ENCODE measurements at places on chromosomes 7 and 10.

- no peak for DNase-seq
Observed at GRCh38 chr10:51770709-51771108, 71.3 kb upstream of the CSTF2T start.

DNA sequence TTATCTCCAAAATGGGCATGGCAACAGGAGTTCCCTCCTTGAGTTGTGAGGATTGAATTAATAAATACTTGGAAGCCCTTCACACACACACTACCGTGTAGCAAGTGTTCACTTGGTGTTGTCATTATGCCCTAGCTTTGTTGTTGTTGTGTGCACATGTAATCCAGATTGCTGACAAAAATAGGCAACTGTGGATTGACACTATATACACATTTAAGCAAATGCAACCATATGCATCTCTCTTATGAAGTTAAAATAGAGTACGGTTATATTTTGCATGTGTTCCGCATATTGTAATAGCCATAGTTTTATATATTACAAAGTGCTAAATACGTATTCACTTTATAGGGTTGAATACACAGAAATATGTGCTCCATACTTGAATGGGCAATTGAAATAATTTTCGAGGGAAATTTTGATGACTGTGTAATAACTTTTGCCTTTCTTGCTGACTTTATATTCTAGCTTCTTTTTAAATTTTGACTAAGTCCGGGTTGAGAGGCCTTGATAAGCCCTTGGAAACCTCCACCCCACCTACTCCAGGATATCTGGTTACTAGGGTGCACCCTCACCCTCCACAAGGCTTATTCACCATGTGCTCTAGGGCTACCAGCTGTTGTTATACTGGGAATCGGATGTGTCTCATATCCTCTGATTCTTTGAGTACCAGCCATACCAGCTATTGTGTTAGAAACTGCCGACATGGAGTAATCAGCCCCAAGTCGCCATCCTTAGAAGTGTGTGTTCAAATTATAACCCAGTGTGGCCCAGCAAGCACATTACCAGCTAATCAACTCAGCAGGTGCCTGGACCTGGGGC is 265.0 kb downstream of the CAMK1D start:
- no peak for DNase-seq

- no peak for DNase-seq
Observed at GRCh38 chr10:29183301-29183945, 105.4 kb upstream of the LYZL1 start.

- DNase-seq, result no peak
Observed at GRCh38 chr10:21991785-21992184, 11.7 kb downstream of the DNAJC1 start.

DNA sequence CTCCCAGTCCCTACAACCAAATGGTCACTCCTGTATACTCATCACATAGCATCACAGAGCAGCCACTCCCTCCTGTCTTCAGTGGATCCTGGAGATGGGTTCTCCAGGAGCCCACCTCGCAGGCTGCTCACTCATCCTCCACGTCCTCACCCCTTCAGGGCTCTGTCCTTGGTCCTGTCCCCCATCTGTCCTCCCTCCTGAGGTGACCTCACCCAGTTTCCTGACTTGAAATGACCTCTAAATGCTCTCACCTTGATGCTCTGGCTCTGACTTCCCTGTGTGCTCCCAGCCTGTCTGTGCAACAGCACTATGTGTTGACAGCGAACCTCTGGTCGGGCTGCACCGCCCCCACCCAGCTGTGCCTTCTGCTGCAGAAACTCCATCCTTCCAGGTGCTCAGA is 2.1 kb upstream of the PPP2R2D start:
- DNase-seq, result no peak

DNA sequence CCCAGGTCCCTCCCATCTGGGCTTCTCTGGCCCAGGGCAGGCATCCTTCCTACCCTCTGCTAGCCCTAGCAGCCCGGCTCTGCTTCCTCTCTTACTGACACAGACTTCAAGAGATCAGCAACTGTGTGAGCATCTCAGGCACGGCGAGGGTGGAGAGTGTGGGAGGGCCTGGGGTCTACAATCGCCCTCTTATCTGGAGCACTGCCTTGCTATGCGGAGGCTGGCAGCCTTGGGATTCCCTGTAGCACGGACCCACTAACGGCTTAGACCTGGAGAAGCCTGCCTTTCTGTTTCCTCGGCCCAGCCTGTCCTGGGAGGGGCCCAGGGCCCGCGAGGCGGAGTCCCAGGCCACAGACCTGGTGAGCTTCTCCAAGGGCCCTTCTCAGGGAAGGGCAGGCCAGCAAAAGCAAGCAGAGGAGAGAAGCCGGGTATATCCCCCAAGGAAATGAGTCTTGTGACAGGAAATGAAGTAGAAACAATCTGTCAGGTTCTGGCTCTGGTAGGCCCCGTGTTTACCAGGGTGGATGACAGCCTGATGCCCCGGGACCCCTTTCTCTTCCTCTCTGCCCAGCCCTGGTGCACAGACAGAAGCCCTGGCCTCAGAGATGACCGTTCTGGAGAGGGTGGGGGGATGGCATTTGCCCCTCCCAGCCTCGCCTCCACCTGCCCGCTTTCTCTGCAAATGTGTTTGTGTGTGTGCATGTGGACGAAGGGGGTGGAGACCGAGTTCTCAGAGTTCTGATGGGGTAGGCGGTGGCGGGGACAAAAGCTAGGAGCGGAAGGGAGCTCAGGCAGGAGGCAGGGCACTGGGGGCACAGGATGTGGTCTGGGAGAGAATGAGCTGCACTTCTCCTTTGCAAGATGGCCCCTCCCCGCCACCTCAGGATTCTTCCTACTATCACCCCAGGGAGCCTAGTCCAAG is 2.5 kb downstream of the LRCH4 start:
- DNase-seq, result peak; percentile 41

GRCh38 chr7:40810274-40810673 is 675.5 kb downstream of the SUGCT start:
- no peak for DNase-seq

GRCh38 chr7:2202361-2202761 is 30.4 kb downstream of the MAD1L1 start:
- no peak for DNase-seq

GRCh38 chr10:129622736-129623135 is 155.7 kb downstream of the MGMT start:
- DNase-seq, result no peak

- no peak for DNase-seq
Observed at GRCh38 chr7:135938086-135938485, 39.1 kb downstream of the MTPN start.

DNA sequence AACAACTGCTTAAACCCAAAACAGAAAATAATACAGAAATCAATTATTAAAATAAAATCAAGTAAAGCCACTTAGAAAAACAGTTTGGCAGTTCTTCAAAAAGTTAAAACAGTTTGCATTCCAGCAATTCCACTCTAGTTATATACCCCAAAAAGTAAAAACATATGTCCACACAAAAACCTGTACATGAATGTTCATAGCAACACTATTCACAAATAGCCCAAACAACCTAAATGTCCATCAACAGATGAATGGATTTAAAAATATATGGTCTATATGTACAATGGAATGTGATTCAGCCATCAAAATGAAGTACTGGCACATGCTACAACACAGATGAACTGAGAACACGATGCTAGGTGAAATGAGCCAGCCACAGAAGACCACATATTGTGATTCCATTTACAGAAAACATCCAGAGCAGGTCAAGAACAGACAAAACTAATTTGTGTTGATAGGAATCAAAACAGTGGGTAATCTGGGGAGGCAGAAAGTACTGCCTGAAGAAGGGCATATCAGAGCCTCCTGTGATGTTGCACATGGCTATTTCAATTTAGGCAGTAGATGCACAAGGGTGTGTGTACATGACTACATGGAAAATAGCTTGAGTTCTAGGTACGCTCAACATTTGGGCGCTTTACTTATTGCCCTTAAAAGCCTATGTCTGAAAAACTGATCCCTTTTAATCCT is 66.3 kb downstream of the CYTH3 start:
- no peak for DNase-seq

DNA sequence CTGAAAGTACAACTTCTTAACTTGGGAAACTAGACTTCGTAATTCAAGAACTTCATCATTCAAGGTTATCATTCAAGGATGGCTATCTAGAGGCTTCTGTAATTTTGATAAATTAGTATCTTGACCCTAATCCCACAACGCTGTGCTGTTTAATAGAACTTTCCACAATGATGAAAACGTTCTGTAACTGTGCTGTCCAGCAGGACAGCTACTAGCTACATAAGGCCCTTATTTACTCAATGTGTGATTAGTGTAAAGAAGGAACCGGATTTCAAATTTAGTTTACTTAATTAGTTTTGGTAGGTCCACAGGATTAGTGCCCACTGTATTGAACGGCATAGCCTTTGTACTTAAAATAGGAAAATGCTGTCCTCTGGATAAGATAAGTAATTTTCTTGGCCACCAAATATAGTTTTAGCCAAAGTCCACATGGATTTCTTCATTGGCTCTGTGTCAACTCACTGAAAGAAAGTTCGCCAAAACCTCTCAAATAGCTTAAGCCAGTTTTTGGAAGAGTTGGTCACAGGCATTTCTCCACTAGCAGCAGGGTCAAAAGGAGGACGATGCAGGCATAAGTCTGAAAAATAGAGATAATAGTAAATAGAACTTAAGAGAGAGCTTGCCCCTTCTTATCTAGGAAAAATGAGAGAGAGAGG is 17.3 kb downstream of the DGKI start:
- DNase-seq, result no peak

DNA sequence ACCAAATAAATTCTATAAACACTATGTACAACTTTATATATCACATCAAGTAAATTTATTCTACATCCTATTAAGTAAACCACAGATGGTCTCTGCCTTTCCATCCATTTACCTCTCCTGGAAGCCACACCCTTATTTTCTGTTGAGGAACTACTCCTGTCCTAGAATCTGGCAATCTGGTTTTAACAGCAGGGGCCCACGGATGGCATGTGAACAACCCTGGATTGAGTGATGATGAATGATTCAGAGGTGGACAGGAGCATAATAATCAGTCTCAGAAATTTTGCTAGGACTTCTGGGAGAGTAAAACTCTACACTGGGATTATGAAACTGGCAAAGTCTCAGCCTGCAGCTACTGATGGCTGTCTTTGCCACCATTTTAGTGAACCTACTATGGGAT is 54.1 kb downstream of the CDK6 start:
- DNase-seq, result no peak

Measured in gastrocnemius medialis (tissue), 4 donors.